ENCODE measurements at places on chromosomes 12 and 14.

GRCh38 chr12:121858662-121859572 is at the start of gene HPD:
HPD (minus strand) TSS chr12:121858859; CDS start chr12:121858823, 36 bp downstream.
- no peaks in the 10 kb centered on the region for H3K4me1 ChIP-seq
- H3K27me3 ChIP-seq: no peaks in the 10 kb centered on the region
- no peak for DNase-seq
- no peak within 1 kb of the TSS for H3K4me3 ChIP-seq
- no peak within 1 kb of the TSS for H3K27ac ChIP-seq
- no peaks in the 10 kb centered on the region for H3K36me3 ChIP-seq

GRCh38 chr14:77347751-77348150 is 26.9 kb downstream of the GSTZ1 start:
- peaks cover 15% of the 10 kb centered on the region for H3K36me3 ChIP-seq
- no peak for DNase-seq
- no peaks in the 10 kb centered on the region for H3K27me3 ChIP-seq
- no peak overlapping the region for H3K27ac ChIP-seq
- no peaks in the 10 kb centered on the region for H3K4me1 ChIP-seq

DNA sequence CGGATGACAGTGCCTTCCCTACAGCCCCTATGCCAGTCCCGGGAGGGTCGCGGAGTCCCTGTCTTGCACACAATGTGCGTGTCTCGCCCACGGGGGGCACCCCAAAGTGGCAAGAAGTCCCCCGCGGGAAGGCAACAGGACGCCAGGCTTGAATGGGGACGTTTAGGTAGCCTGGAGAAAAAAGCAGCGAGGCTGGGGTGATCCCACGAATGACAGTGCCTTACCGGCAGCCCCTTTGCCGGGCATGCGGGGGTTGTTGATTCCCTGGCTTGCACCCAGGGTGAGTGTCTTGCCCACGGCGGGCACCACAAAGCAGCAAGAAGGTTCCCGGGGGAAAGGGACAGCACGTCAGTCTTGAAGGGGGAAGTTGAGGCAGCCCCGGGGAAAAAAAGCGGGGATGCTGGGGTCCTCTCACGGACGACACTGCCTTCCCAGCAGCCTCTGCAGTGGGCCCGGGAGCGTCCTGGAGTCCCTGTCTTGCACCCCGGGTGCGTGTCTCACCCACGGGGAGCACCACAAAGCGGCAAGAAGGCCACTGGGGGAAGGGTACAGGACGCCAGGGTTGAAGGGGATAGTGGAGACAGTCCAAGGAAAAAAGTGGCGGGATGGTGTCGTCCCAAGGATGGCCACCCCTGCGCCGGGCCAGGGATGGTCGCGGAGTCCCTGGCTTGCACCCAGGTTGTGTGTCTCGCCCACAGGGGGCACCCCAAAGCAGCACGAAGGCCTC is 156.8 kb upstream of the ALG10B start:
- no peaks in the 10 kb centered on the region for H3K36me3 ChIP-seq
- H3K4me3 ChIP-seq: no peak overlapping the region
- no peak for DNase-seq
- H3K27me3 ChIP-seq: no peaks in the 10 kb centered on the region
- H3K4me1 ChIP-seq: no peaks in the 10 kb centered on the region
- no peak overlapping the region for H3K27ac ChIP-seq

DNA sequence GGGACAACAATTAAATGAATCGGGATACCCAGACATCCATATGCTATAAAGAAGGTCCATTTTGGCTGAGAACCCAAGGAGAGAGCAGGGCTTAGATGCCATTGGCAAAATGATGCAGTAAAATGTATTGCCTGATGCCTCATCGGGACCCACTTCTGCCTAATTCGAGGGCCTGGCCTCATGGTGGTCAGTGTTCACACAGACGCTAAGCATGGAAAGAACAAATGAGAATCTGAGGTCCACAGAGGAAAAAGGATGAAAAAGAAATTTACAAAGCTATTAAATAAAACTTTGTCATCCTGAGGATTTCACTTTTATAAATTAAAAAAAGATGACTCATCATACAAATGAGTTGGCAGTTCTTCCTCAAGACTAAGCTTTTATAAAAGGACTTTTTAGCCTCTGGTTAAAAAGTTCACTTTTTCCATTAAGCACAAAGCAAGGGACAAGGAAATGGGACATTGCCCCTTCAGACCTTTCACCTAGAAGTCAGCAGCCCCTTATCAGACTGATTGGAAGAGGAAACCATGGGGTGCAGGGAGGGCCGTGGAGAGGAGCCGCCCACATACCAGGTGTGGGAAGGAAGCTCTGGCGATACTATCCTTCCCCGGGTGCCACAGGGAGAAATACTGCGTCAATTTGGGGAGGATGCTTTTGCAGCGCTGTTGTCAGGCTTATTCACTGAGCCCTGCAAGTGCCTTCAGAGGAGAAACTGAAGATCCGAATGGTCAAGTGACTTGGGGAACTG is 176.0 kb downstream of the EGLN3 start:
- H3K4me3 ChIP-seq: no peak overlapping the region
- no peaks in the 10 kb centered on the region for H3K4me1 ChIP-seq
- no peaks in the 10 kb centered on the region for H3K36me3 ChIP-seq
- no peak for DNase-seq

DNA sequence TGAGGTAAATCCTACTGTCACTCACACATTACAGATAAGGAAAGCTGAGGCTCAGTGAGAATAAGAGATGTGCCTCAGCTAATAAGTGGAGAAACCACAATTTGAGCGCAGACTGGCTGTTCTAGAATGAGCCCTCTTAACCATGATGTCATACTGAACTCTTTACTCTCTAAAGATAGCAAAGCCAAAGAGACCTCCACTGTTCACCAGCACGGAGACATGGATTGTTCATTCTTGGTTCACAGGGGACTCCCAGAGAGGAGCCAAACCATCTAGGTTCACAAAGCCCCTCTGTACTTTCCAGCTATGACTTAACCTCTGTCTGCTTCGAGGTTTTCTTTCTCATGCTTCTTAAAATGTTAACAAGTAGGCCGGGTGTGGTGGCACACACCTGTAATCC is 32.7 kb upstream of the YARS2 start:
- no peak for DNase-seq
- H3K4me1 ChIP-seq: no peaks in the 10 kb centered on the region
- peaks cover 2% of the 10 kb centered on the region for H3K27me3 ChIP-seq
- H3K4me3 ChIP-seq: no peak overlapping the region

DNA sequence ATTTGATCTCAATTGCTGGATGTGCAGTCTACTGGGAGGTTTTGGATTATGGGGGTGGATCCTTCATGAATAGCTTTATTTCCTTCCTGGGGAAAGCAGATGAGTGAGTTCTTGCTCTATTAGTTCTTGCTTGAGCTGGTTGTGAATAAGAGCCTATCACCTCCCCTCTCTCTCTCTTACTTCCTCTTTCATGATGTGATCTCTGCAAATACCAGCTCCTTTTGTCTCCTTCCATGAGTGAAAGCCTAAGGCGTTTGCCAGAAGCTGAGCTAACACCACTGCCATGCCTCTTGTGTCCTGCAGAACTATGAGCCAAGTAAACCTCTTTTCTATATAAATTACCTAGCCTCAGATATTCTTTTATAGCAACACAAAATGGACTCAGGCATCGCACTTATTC is 302.7 kb downstream of the CCER1 start:
- H3K4me1 ChIP-seq: no peaks in the 10 kb centered on the region
- DNase-seq: no peak
- no peak overlapping the region for H3K4me3 ChIP-seq
- no peak overlapping the region for H3K27ac ChIP-seq
- H3K36me3 ChIP-seq: no peaks in the 10 kb centered on the region
- no peaks in the 10 kb centered on the region for H3K27me3 ChIP-seq

GRCh38 chr12:79524507-79525148 is 166.1 kb downstream of the PAWR start:
- no peaks in the 10 kb centered on the region for H3K4me1 ChIP-seq
- DNase-seq: no peak
- no peak overlapping the region for H3K27ac ChIP-seq
- no peak overlapping the region for H3K4me3 ChIP-seq
- H3K36me3 ChIP-seq: no peaks in the 10 kb centered on the region

- no peak for DNase-seq
- peaks cover 37% of the 10 kb centered on the region for H3K4me1 ChIP-seq
- no peak overlapping the region for H3K4me3 ChIP-seq
- no peak overlapping the region for H3K27ac ChIP-seq
- H3K27me3 ChIP-seq: peaks cover 6% of the 10 kb centered on the region
These were observed 67.2 kb downstream of the GLT1D1 start for GRCh38 chr12:128920468-128920867.

DNA sequence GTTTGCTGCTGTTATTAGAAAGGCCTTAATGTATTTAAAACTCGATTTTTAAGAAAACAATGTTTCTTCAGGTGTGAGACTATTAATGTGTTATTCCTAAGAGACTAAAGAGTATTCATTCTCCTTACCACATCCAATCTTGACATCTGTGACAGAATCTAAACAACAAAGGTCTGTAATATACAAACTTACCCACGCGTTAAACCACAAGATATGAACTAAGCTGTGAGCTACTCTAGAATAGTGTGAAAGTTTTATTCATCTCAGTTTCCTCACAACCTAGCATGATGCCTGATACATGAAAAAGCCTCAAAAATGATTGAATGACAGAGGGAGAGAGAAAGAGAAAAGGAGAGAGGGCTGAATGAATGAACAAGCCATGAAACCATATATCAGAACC is 117.3 kb upstream of the COCH start:
- H3K4me3 ChIP-seq: no peak overlapping the region
- no peak overlapping the region for H3K27ac ChIP-seq
- H3K27me3 ChIP-seq: peaks cover 3% of the 10 kb centered on the region
- no peak for DNase-seq

DNA sequence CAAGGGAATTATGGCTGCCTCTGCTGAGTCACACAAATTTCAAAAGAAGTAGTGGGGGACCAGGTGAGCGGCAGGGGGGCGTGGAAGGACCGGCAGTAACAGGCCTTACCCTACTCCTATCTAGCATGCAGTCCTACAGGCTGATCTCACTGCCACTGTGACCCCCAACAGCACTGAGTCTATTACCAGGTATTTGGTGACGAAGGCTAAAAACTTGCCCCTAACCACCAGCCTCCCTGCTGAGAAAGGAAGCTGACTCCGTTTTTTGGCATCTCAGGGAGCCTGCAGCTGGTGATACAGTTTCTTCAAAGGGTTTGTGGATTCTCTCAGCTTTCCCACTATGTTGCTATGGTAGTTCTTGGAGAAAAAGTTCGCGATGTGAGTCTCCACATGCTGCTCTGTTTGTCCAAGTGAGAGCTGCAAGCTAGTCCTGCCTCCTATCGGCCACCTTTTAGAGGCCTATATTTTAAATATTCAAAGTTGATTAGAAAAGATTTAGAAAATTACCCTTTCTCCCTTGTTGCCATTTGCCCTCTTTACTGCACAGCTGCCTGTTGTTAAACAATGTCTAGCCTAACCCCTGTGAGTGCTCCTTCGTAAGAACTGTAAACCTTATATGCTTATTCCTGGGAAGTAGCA is 57.1 kb upstream of the SLCO1B1 start:
- H3K27ac ChIP-seq: no peak overlapping the region
- no peaks in the 10 kb centered on the region for H3K27me3 ChIP-seq
- H3K36me3 ChIP-seq: no peaks in the 10 kb centered on the region

GRCh38 chr14:99819514-99819913 is 26.3 kb downstream of the EML1 start:
- H3K36me3 ChIP-seq: no peaks in the 10 kb centered on the region
- no peak overlapping the region for H3K27ac ChIP-seq
- DNase-seq: no peak
- H3K4me3 ChIP-seq: no peak overlapping the region
- H3K27me3 ChIP-seq: peaks cover 22% of the 10 kb centered on the region

GRCh38 chr12:31308116-31308515 is 17.8 kb downstream of the SINHCAF start:
- H3K4me1 ChIP-seq: peaks cover 43% of the 10 kb centered on the region
- no peak for DNase-seq

DNA sequence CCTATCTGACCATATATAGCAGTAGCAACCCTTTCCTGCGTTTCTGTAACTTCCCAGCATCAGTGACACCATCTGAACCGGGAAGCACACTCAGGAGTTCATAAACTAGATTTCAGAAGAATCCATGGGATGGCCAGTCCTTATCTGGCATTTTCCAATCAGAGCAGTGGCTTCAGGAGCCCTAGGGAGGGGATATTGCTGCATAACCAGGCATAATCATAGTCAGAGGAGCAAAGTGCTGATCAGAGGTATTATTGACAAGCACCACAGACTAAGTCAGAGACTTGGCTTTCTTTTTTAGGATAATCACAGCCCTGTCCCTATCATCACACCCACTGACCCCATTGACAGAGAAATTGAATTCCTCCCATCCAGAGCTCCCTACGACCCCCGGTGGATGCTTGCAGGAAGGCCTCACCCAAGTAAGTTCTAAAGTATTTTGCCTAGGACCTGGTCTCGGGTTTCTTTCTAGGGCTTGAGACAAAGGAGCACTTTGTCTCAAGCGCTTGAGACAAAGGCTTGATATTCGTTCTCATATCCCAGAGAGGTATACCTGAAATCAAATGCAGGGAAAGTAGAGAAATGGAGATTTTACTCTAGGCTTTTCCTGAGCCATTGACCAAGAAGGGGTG is 55.1 kb downstream of the FOXN4 start:
- H3K36me3 ChIP-seq: no peaks in the 10 kb centered on the region
- no peaks in the 10 kb centered on the region for H3K27me3 ChIP-seq
- H3K4me3 ChIP-seq: no peak overlapping the region

DNA sequence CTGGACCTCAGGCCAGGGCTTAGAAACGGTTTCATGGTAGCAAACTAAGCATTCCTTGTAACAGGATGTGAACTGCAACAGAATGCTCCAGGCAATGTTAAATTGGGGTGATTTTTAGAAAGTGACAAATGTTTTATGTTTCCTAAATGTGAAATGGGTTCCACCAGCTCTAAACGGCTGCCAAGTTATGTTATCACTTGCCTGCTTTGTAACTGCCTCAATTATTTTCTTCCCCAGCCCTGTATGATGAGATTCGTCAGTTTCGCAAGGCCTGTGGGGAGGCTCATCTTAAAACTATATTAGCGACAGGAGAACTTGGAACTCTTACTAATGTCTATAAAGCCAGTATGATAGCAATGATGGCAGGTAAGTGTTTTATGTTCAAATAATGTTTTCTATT is 70.9 kb downstream of the DERA start:
- H3K4me3 ChIP-seq: no peak overlapping the region
- H3K27me3 ChIP-seq: no peaks in the 10 kb centered on the region
- DNase-seq: no peak
- no peak overlapping the region for H3K27ac ChIP-seq
- peaks cover 13% of the 10 kb centered on the region for H3K4me1 ChIP-seq

- H3K27me3 ChIP-seq: peaks cover 4% of the 10 kb centered on the region
- no peak overlapping the region for H3K27ac ChIP-seq
- H3K36me3 ChIP-seq: no peaks in the 10 kb centered on the region
These were observed 201.9 kb downstream of the PHETA1 start for GRCh38 chr12:111166779-111167540.

DNA sequence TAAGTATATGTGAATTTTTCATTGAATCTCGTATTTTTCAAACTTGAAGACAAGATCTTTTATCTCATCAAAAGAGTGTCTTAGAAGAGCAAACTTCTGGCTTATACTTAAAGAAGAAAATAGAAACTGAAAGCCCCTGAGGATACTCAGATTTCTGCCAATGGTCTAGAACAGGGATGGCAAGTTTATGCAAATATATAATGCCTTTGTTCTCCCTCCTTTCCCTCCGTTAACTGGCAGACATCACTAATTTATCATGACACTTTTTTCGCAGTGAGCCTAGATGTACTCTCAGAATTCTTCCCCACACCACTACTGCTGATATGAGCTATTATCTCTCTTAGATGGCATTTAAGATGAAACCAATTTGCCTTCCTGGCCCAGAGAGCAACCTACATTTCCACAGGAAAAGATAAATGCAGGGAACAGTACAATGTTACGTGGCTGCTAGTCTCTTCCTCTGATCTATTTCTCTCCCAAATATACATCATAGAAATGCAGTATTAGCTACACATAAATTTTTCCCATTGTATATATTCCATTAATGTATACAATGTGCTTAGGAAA is 40.0 kb upstream of the DAAM1 start:
- DNase-seq: no peak
- no peak overlapping the region for H3K4me3 ChIP-seq
- H3K27me3 ChIP-seq: peaks cover 10% of the 10 kb centered on the region
- H3K4me1 ChIP-seq: no peaks in the 10 kb centered on the region
